ENCODE measurements at places on chromosomes 11 and 22.

- no peak for DNase-seq
Measured at GRCh38 chr11:130650456-130651030, 202.1 kb downstream of the ADAMTS15 start.

GRCh38 chr11:13841393-13841792 lies 121.1 kb upstream of the SPON1 start:
- no peak for DNase-seq

GRCh38 chr11:64845129-64845775 lies 799 bp upstream of the CDC42BPG start:
- DNase-seq = no peak

- DNase-seq = no peak
Measured at GRCh38 chr22:26768952-26769351, 111.6 kb downstream of the MIAT start.

GRCh38 chr11:114061048-114061680 lies 1.7 kb downstream of the ZBTB16 start:
- DNase-seq = no peak

Measured in omental fat pad (tissue), 4 donors.